ENCODE measurements at places on chromosomes 16 and 17. TPM values are rescaled to one million over a fixed set of nuclear protein-coding genes. Genes with fewer than 3 reads are reported as not detected.
A peak's percentile ranks its signal among the peaks of the same experiment; 100 is the strongest.

TLCD2 gene
- total RNA-seq = 13.6 TPM

HSD11B2 gene
- 0.53 TPM for total RNA-seq

TNFSF13 gene
- 32.7 TPM for total RNA-seq

UTS2R gene
- total RNA-seq = not detected

ABCA9 gene
- 118 TPM for total RNA-seq

HIC1 gene
- total RNA-seq = 85.0 TPM

ZNF385C gene
- 3.0 TPM for total RNA-seq

TNS4 gene
- total RNA-seq = 0.36 TPM

LGALS9B gene
- not detected for total RNA-seq

DNA sequence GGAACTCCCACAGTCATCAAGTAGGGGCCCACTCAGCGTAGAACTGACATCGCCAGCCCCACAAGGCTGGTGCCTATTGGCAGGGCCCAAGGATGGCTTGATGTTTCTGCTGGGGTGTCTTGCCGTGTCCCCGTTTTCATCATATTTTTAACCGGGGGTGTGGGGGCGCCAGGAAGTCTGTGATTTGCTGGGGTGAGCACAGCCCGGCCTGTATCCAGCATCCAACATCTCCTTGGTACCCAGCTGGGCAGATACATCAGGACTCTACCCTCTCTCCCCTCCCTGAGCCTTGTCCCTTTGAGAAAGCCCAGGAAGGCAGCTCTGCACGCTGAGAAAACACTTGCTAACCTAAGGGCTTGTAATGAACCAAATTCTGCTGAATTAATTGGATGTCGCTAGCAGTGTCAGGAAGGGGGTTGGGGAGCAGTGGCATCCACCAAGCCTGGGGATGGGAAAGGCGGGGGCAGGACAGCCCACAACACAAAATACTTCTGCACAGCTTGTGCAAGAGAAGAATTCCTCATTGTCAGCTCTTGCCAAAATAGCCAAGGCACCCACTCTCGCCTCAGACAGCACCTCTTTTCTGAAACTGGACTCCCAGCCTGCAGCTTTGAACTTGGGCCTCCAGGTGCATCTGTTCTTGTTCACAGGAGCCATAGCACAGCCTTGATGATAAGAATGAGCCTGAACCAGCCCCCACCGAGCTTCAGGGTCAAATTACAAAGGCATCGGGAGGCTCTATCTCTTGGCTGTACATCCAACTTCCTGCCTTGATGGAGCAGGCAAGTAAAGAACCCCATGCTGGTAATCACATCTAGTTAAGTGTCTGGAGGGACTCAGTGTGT, 63.7 kb upstream of the LYRM9 start:
- no peak for DNase-seq

DNA sequence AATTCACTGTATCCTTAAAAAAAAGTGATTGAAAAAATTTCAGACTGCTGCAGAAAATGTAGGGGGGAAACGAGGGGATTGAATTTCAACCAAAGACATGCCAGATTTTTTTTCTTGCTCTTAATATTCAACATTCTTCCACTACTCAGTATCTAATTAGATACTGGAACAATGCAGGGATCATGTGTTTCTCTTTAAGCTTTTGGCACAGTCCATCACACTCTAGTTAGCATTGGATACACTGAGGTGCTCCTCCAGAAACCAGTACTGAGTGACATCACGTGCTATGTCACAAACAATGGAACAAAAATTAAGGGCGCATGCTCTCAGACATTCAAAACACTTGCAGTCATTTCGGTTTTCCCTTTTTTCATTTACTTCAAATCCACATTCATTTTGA, 298.6 kb upstream of the PSMD7 start:
- DNase-seq = no peak

DNA sequence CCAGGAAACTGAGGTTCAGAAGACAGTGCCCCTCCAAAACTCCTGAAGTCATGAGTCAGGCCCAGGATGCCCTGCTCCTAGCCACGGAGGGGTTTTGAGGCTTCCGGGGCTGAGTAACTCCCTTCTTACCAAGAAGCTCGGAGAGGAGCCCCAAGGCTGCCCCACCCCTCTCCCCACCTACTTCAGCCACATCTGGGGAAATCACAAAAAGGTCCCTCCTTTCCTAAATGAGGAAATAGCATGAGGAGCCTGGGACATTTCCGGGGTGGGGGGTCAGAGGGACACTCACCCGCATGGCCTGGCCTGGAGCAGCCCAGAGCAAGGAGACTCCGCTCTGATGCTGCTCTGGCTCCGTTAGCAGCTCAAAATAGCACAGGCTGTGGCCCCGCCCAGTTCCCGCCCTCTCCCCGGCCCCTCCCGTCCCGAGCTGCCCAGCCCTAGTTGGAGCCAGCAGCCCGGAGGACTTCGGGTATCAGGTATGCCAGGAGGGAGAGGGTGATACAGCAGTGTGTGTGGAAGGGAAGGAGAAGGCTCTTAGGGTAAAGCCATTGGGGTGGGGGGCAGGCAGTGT, 40.1 kb downstream of the MYO18A start:
- peak; percentile 91 for DNase-seq

DNA sequence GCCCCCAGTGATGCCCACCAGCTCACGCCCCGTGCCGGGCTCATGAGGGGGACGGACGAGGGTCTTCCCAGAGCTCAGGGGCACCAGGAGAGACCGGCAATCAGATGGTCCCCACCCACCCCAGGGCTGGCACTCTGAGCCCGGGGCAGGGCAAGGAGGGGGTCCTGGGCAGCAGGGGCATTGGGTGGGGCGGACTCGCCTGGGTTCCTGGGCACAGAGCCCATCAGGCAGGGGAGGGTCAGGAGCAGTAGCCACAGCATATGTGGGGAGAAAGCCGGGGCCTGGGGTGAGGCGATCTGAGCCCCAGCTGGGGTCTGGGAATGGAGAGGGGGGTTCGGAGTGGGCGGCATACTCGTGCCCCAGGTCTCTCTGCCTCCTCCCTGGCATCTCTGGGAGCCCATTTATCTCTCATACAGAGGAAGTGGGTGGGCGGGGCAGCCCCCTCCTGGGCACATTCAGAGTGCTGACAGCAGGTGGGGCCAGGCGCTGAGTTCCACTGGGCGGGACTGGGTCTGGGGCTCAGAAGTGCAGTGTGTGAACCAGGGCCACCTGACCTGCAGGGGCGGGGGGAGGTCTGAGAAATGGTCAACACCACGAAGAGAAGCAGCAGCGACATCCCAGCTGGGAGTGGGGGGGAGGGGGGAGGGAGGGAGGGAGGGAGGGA, 20.5 kb upstream of the UBE2I start:
- no peak for DNase-seq

GRCh38 chr17:44602970-44603369, 45.7 kb downstream of the FZD2 start:
- no peak for DNase-seq

DNA sequence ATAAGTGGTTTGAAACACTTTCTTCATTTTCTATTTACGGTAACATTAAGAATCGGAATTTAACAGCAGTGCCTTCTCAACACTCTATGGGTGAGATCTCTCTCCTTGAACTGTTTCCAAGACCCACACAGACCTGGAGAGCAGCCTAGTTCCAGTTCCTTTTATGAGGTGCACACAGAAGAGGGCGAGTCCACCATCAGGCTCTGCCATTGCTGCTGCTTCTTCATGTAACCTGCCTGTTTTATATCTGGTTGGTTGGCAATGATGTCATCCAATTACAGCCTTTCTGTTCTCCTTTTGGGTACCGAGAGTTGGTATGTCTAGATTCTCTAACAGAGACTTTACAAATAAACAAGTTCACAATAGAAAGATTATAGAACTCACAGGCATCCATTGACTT, 225.7 kb downstream of the UTP18 start:
- no peak for DNase-seq

DNA sequence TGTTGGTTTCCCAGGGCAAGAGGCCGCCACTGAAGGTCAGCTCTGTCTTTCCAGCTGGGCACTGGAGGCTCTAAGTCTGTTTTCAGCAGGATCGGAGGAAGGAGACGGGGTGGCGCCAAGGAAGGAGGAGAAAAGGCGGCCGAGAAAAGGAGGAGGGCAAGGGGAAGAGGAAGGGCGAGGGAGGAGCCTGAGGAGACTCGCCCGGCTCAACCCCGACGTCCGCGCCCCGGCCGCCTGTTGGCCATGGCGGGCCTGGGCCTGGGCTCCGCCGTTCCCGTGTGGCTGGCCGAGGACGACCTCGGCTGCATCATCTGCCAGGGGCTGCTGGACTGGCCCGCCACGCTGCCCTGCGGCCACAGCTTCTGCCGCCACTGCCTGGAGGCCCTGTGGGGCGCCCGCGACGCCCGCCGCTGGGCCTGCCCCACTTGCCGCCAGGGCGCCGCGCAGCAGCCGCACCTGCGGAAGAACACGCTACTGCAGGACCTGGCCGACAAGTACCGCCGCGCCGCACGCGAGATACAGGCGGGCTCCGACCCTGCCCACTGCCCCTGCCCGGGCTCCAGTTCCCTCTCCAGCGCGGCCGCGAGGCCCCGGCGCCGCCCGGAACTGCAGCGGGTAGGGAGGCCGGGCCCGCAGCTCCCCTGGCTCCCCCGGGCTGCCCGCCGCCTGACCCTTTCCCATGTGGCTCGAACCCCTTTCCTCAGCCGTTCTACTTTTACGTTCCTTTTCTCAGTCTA, at the start of gene RNF135:
TSS of gene RNF135 (plus strand) at position 209 of the 737 bp plus-strand sequence. CDS start at position 244, 35 bp downstream.
- peak; percentile 89 for DNase-seq

GRCh38 chr17:82333279-82334171, at the start of gene SECTM1:
Gene SECTM1 (minus strand): TSS chr17:82333766. CDS start chr17:82327240, 6,526 bp downstream.
- DNase-seq = peak; percentile 86
